ENCODE measurements at places on chromosomes 4 and X. TPM values are rescaled to one million over a fixed set of nuclear protein-coding genes. Genes with fewer than 3 reads are reported as not detected.

BEX5 gene
- total RNA-seq: 1.0 TPM

ARHGAP6 gene
- total RNA-seq: 2.0 TPM

ENPEP gene
- total RNA-seq: 6.0 TPM

UGT2B10 gene
- total RNA-seq: not detected

FAM47A gene
- total RNA-seq: not detected

POU4F2 gene
- not detected for total RNA-seq

SPANXA1 gene
- total RNA-seq: not detected

FHIP1A gene
- 8.5 TPM for total RNA-seq

FGA gene
- 0.22 TPM for total RNA-seq

NOP14 gene
- total RNA-seq: 35.1 TPM

CFAP99 gene
- total RNA-seq: not detected

CFP gene
- 0.06 TPM for total RNA-seq

SRPK3 gene
- 0.17 TPM for total RNA-seq

MAGEA1 gene
- not detected for total RNA-seq

CTAG1A gene
- not detected for total RNA-seq

UGT8 gene
- 11.6 TPM for total RNA-seq

CABS1 gene
- total RNA-seq: not detected

SPANXC gene
- total RNA-seq: not detected

LRPAP1 gene
- 139 TPM for total RNA-seq

FDCSP gene
- total RNA-seq: not detected

GRPEL1 gene
- total RNA-seq: 52.7 TPM

SPARCL1 gene
- not detected for total RNA-seq

ZNF630 gene
- total RNA-seq: 1.5 TPM

MTMR8 gene
- 0.12 TPM for total RNA-seq

NDNF gene
- total RNA-seq: 0.46 TPM

DCAF12L1 gene
- 10.7 TPM for total RNA-seq

NEUROG2 gene
- total RNA-seq: not detected

SMIM10 gene
- 5.5 TPM for total RNA-seq

TRPC3 gene
- total RNA-seq: 0.06 TPM

ASMT gene
- not detected for total RNA-seq

RASGEF1B gene
- total RNA-seq: 1.0 TPM

AFP gene
- total RNA-seq: 0.22 TPM

INTS6L gene
- 2.0 TPM for total RNA-seq

CENPE gene
- total RNA-seq: 23.4 TPM

All from epithelial cell of proximal tubule (primary cell).